Thoracic aorta (tissue), 2 donors: ENCODE measurements at places on chromosomes 1 and 21.

- no peak overlapping the region for H3K4me3 ChIP-seq
- H3K27me3 ChIP-seq = no peaks in the 10 kb centered on the region
- H3K36me3 ChIP-seq = no peaks in the 10 kb centered on the region
- H3K27ac ChIP-seq = no peak overlapping the region
These were observed 326.1 kb downstream of the MRPL39 start for GRCh38 chr21:25281134-25281533.

DNA sequence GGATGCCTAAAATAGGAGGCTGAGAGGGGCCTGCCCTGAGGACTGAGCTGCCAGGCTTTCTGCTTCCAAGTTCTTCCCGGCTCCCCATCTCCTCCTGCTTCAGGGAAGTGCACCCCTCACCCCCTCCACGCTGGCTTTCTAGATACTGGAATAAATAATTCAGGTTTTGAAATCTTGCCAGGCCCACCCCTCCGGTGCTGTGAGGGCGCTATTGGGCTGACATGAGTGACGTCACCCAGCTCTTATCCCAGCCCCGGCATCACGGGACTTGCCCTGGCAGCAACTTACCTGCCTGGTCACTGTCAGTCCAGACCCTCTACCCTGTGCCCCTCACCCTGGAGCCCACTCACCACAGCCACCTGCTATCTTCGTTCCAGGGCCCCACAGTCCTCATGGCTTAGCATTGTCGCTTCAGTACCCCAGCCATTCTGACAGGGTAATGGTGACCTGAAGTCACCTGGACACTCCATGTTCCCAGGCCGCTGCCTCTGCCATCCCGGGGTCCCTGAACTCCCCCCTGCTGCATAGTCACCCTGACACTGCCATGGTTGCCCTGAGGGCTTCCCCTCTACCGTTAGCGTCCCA is 819 bp upstream of the GPR3 start:
- H3K4me1 ChIP-seq = peaks cover 25% of the 10 kb centered on the region
- H3K27ac ChIP-seq = no peak overlapping the region
- no peak for DNase-seq
- no peaks in the 10 kb centered on the region for H3K36me3 ChIP-seq
- H3K4me3 ChIP-seq = peak overlapping the region; percentile 77

DNA sequence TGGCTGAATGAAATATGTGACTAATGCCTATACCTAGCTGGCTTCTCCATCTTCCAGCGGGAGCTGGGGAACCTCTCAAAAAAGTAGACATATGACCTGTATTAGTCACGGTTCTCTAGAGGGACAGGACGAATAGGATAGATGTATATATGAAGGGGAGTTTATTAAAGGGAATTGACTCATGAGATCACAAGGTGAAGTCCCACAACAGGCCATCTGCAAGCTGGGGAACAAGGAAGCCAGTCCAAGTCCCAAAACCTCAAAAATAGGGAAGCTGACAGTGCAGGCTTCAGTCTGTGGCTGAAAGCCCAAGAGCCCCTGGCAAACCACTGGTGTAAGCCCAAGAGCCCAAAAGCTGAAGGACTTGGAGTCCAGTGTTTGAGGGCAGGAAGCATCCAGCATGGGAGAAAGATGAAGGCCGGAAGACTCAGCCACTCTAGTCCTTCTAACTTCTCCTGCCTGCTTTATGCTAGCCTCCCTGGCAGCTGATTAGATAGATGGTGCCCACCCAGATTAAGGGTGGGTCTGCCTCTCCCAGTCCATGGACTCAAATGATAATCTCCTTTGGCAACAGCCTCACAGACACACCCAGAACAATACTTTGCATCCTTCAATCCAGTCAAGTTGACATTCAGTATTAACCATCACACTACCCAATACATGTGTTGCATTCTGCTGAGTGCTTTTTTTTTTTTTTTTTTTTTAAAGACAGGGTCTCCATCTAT is 19.6 kb downstream of the OLIG1 start:
- no peak for DNase-seq
- no peaks in the 10 kb centered on the region for H3K27me3 ChIP-seq
- H3K27ac ChIP-seq = no peak overlapping the region
- peaks cover 16% of the 10 kb centered on the region for H3K4me1 ChIP-seq
- no peak overlapping the region for H3K4me3 ChIP-seq
- no peaks in the 10 kb centered on the region for H3K36me3 ChIP-seq

GRCh38 chr1:117447661-117448060 is 80.4 kb downstream of the MAN1A2 start:
- peaks cover 7% of the 10 kb centered on the region for H3K36me3 ChIP-seq
- no peak for DNase-seq
- H3K27ac ChIP-seq = no peak overlapping the region
- no peaks in the 10 kb centered on the region for H3K27me3 ChIP-seq

GRCh38 chr1:218412171-218412570 is 67.0 kb downstream of the TGFB2 start:
- no peaks in the 10 kb centered on the region for H3K27me3 ChIP-seq
- no peak for DNase-seq
- no peak overlapping the region for H3K27ac ChIP-seq
- no peak overlapping the region for H3K4me3 ChIP-seq
- H3K36me3 ChIP-seq = no peaks in the 10 kb centered on the region
- H3K4me1 ChIP-seq = peaks cover 6% of the 10 kb centered on the region
